ENCODE measurements at places on chromosomes 3 and 15.

DNA sequence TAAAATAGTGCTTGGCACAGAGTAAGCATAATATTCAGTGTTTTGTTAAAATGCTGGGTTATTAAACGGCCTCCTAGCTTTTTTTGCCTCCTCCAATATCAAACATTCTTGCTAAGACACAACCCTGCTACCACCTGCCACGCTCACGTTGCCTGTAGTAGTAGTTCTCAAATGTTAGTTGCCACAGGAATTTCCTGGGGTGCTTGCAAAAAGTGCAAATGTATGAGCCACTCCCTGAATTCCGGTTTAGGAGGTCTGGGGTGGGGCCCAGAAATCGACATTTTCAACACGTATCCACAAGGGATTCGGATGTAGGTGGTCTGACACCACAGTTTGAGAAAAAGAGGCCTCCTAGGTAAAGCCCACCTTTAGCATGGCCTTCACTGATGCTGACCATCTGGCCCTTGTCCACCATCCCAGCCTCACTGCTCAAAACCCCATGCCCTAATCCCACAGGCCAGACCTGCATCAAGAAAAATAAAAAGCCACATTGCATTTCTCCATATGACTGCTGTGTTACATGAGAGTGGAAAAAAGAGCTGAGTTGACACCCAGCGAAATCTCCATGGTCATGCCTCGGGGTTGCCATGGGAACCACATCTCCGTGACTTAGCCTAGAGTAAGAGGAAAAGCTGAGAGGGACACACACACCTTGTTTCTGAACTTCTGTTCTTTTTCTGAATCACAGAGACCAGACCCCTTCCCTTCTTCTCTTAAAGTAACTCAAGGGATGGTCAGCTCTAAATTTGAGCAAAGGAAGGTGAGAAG, 116.4 kb upstream of the HES1 start:
- no peak for DNase-seq
- no peaks in the 10 kb centered on the region for H3K27me3 ChIP-seq
- peaks cover 4% of the 10 kb centered on the region for H3K36me3 ChIP-seq
- H3K27ac ChIP-seq = no peak overlapping the region
- no peaks in the 10 kb centered on the region for H3K4me1 ChIP-seq

- peaks cover 21% of the 10 kb centered on the region for H3K27me3 ChIP-seq
- no peak overlapping the region for H3K4me3 ChIP-seq
- no peaks in the 10 kb centered on the region for H3K4me1 ChIP-seq
- no peak for DNase-seq
Measured at GRCh38 chr15:82554351-82554750, 14.1 kb upstream of the RPS17 start.

DNA sequence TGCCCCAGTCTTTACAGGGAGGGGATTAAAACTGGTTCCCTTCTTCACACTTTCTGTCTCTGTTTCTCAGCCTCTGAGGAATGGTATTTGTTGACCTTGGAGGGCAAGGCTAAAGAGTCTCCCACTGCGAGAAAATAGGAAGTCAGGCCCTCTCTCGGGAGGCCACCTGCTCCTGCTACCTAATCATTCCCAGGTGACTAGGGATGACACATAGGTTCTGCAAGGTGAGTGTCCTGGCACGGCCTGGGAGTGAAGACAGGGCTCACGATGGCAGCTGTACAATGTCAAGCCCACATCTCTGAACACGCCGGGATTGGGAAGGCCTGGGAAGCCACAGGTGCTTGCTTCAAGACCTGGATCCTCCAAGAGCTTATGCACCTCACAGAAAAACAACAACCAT, 314.2 kb downstream of the NTRK3 start:
- no peak overlapping the region for H3K4me3 ChIP-seq
- no peaks in the 10 kb centered on the region for H3K36me3 ChIP-seq
- H3K27ac ChIP-seq = no peak overlapping the region
- DNase-seq = no peak

DNA sequence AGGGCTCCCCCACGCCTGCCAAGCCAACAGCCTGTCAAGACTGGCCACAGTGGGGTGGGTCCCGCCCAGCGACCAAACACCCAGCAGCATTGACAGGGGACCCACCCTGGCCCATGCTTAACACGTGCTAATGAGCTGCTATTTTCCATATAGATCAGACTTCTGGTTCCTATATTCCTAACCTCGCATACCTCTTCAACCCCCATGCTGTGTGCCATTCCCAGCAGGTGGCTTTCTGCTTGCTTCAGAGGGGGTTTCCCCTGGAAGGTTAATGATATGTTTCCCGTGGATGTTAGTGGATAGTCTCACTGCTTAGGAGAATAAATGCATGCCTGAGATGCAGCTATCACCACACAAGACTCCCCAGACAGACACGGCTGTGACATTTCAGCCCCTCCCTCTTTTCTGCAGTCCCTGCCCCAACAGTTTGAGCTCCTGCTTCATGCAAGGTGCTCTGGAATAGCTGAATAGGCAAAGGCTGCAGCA, 37.9 kb upstream of the MGLL start:
- no peaks in the 10 kb centered on the region for H3K36me3 ChIP-seq
- DNase-seq = no peak
- H3K27me3 ChIP-seq = peaks cover 6% of the 10 kb centered on the region
- H3K27ac ChIP-seq = no peak overlapping the region
- no peak overlapping the region for H3K4me3 ChIP-seq

- peaks cover 10% of the 10 kb centered on the region for H3K27me3 ChIP-seq
- no peaks in the 10 kb centered on the region for H3K36me3 ChIP-seq
- H3K4me3 ChIP-seq = peak overlapping the region; percentile 80
- no peak overlapping the region for H3K27ac ChIP-seq
Measured at GRCh38 chr15:83207009-83207659, 489 bp downstream of the HDGFL3 start.

GRCh38 chr3:179046497-179047353, 24.9 kb downstream of the ZMAT3 start:
- no peaks in the 10 kb centered on the region for H3K27me3 ChIP-seq
- peaks cover 60% of the 10 kb centered on the region for H3K4me1 ChIP-seq
- no peaks in the 10 kb centered on the region for H3K36me3 ChIP-seq
- DNase-seq = no peak

GRCh38 chr3:127479449-127479848, 111.1 kb downstream of the TPRA1 start:
- H3K27ac ChIP-seq = no peak overlapping the region
- peaks cover 6% of the 10 kb centered on the region for H3K4me1 ChIP-seq
- DNase-seq = no peak
- H3K27me3 ChIP-seq = peaks cover 43% of the 10 kb centered on the region
- H3K4me3 ChIP-seq = no peak overlapping the region

DNA sequence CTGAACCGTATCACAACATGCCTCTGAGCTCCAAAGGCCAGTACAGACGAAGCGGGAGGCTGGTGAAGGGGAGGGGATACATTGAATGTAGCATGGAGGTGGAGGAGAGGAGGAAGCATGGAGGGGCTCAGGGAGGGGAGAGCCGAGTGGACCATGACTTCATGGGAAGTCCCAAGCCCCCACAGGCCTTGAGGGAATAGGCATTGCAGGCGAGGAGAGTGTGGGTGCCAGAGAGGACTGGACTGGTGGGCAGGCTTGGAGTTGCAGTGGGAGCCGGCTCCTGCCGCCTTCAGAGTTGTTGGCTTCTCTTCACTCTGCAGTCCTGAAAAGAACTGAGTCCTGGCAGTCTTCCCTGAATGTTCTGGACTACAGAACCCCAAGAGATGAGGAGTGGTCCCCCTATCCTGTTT, 3.3 kb upstream of the RNU6-1 start:
- H3K27me3 ChIP-seq = no peaks in the 10 kb centered on the region
- H3K27ac ChIP-seq = no peak overlapping the region
- no peak overlapping the region for H3K4me3 ChIP-seq

GRCh38 chr3:183272142-183272541, 19.1 kb downstream of the B3GNT5 start:
- H3K4me3 ChIP-seq = no peak overlapping the region
- H3K27ac ChIP-seq = no peak overlapping the region

DNA sequence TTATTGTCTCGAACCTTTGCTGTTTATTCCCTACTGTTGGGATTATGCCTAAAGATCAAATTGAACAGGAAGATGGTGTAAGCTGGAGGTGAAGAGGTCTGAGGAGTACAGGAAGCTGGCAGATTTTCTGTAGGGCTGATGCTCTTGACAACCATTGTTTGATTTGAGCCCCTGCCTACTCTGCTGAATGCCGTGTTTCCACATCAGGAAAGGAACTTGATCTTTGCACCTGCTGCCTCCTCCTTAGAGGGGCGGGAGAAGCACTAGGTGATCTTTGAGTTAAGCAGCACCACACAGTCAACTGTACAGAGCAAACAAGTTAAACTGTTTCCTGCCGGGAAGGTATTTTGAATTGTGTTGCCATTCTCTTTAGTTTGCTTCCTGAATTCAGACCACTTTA, 364.6 kb upstream of the EPHA6 start:
- H3K4me1 ChIP-seq = no peaks in the 10 kb centered on the region
- no peak overlapping the region for H3K4me3 ChIP-seq
- no peaks in the 10 kb centered on the region for H3K36me3 ChIP-seq
- no peak overlapping the region for H3K27ac ChIP-seq
- DNase-seq = no peak
- H3K27me3 ChIP-seq = no peaks in the 10 kb centered on the region

DNA sequence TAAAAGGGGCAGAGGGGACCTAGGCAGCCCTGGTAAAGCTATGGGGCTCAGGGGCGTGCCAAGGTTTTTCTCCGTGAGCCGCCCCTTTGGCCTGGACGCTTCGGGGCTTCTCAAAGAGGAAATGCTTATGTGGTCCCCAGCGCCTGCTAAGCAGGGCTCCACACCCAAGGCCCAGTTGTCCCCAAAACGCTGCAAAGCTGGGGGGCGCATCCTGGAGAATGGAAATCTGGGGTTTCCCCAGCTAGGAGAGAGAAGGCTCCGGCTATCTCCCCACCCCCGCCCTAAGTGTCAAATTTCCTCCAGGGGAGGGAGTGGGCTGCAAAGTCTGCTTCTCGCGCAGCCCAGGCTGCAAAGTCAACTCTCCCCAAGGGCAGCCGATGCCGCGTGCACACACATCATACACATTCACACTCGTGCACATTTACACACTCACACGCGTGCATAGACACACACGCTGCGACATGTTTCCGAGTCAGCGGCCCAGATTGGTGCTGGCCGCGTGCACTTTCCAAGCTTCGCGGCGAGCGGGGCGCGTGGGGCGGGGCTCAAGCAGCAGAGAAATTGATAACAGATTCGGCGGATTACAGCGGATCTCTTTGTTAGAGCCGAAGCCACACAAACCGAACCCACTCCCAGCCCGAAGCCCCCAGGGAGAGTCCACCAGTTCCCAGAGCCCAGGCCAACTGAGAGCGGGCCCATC, 4.5 kb downstream of the WNT5A start:
- DNase-seq = no peak
- H3K36me3 ChIP-seq = no peaks in the 10 kb centered on the region

DNA sequence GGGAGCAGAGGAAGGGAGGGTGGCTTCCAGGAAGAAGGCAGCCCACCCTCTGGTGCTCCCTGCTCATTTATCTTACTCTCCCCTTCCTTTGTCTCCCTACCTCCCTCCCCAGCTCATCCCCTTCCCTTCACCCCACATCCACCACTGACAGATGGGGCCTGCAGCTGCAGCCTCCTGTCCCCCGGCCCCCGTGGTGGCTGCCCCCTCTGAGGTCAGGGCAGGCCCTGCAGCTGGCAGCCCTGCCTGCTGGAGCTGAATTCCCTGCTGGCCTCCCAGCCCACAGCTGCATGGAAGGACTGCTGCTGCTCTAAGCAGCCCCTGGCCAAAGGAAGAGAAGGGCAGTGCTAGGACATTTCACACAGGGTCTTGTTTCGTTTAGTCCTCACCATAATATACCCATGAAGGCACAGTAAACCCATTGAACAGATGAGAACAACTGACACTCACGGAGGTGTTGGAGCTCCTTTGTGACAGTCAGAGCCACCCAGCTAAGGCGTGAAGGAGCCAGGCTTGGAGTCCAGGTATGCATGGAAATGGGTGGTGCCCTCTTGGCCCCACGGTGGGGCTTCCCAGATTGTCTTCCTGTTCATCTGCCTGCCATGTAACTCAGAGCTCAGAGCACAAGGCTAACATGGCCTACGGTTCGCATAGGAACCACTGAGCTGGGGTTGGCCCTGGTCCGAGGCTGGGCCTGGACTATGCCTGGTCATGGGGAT, 121.7 kb upstream of the PRR20G start:
- no peak overlapping the region for H3K27ac ChIP-seq
- peaks cover 72% of the 10 kb centered on the region for H3K27me3 ChIP-seq
- no peak overlapping the region for H3K4me3 ChIP-seq
- no peak for DNase-seq
- H3K4me1 ChIP-seq = no peaks in the 10 kb centered on the region
- no peaks in the 10 kb centered on the region for H3K36me3 ChIP-seq

GRCh38 chr3:156412600-156412999, 142.3 kb downstream of the SSR3 start:
- H3K4me3 ChIP-seq = no peak overlapping the region
- DNase-seq = no peak
- peaks cover 36% of the 10 kb centered on the region for H3K27me3 ChIP-seq
- H3K4me1 ChIP-seq = no peaks in the 10 kb centered on the region
- no peaks in the 10 kb centered on the region for H3K36me3 ChIP-seq
- no peak overlapping the region for H3K27ac ChIP-seq

- H3K4me3 ChIP-seq = peak overlapping the region; percentile 54
- no peaks in the 10 kb centered on the region for H3K4me1 ChIP-seq
- no peaks in the 10 kb centered on the region for H3K27me3 ChIP-seq
- peak overlapping the region; percentile 12 for H3K27ac ChIP-seq
- peaks cover 3% of the 10 kb centered on the region for H3K36me3 ChIP-seq
Measured at GRCh38 chr3:53818221-53819162, 27.7 kb downstream of the CHDH start.

- H3K27me3 ChIP-seq = no peaks in the 10 kb centered on the region
- peak overlapping the region; percentile 68 for H3K27ac ChIP-seq
- no peak for DNase-seq
- no peak overlapping the region for H3K4me3 ChIP-seq
- H3K4me1 ChIP-seq = peaks cover 86% of the 10 kb centered on the region
- peaks cover 20% of the 10 kb centered on the region for H3K36me3 ChIP-seq
Measured at GRCh38 chr15:63530752-63531299, 26.4 kb downstream of the USP3 start.

GRCh38 chr3:107213044-107213669, 164.1 kb upstream of the CCDC54 start:
- DNase-seq = no peak
- no peaks in the 10 kb centered on the region for H3K4me1 ChIP-seq

DNA sequence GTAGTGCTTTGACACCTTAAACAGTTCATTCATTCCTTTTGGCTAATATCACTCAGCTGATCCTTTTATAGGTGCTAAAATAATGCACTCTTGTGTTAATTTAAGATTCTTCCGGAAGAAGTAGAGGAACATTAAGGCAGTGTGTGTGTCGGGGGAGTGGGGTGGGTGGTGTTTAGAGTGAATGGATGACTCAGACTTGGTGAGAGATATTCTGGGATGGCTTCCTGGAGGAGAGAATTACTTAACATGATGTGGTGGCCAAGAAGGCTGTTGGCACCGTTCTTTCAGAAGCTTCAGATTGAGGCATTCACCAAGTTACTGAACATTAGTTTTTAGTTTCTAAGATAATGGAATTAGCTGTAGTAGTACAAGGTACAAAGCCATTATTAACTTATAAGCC, 125.6 kb upstream of the ROPN1 start:
- no peak overlapping the region for H3K4me3 ChIP-seq
- H3K36me3 ChIP-seq = no peaks in the 10 kb centered on the region
- H3K27me3 ChIP-seq = peaks cover 49% of the 10 kb centered on the region

- H3K36me3 ChIP-seq = no peaks in the 10 kb centered on the region
- no peak overlapping the region for H3K27ac ChIP-seq
- H3K4me3 ChIP-seq = no peak overlapping the region
- no peaks in the 10 kb centered on the region for H3K4me1 ChIP-seq
- no peak for DNase-seq
Measured at GRCh38 chr3:4332574-4332973, 29.4 kb downstream of the SETMAR start.

GRCh38 chr3:64067506-64068346, 44.4 kb upstream of the PSMD6 start:
- no peak overlapping the region for H3K4me3 ChIP-seq
- H3K4me1 ChIP-seq = no peaks in the 10 kb centered on the region
- no peak overlapping the region for H3K27ac ChIP-seq
- H3K36me3 ChIP-seq = no peaks in the 10 kb centered on the region
- DNase-seq = no peak

All from effector memory CD8-positive, alpha-beta T cell (primary cell).